Activated T-helper 17 cell treated with anti-CD3 and anti-CD28 coated beads, Interleukin-2, amount 50 U/mL, for 72 hours (primary cell): ENCODE measurements at places on chromosomes 2 and 18. TPM values are rescaled to one million over a fixed set of nuclear protein-coding genes. Genes with fewer than 3 reads are reported as not detected.

- H3K36me3 ChIP-seq = no peaks in the 10 kb centered on the region
- ATAC-seq = peak; percentile 29
- peaks cover 8% of the 10 kb centered on the region for H3K27me3 ChIP-seq
- H3K4me3 ChIP-seq = no peak overlapping the region
Measured at GRCh38 chr18:49728542-49728941, 84.8 kb downstream of the ACAA2 start.

DNA sequence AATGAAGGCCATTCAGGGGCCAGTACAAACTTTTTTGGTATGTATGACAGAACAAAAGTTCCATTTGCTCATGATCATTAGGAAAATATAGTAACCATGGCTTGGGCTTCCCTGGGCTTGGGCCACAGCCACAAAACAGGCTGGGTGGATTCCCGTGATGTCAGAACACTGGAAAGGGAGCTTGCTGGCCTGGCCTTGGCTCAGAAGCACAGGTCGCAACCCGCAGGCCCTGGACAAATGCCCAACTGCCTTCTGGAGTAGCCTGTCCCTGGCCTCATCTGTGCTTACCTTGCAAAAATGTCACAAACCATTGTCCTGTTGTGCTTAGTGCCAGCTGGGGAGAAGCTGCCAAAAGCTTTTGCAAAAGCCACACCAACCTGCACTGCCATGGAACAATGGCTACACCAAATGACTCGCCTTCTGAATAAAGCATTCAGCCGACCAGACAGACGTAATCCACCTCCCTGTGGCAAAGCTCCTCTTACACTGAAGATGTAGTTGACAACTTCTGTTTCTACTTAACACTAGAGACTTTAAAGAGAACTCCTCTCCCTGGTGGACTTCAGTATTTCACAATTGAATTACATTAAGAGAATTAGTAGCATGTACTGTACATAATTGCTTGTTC lies 125.5 kb downstream of the ANKRD44 start:
- no peaks in the 10 kb centered on the region for H3K27me3 ChIP-seq
- H3K4me3 ChIP-seq = no peak overlapping the region
- peak overlapping the region; percentile 39 for H3K27ac ChIP-seq
- H3K4me1 ChIP-seq = peaks cover 51% of the 10 kb centered on the region
- ATAC-seq = peak; percentile 39

- no peaks in the 10 kb centered on the region for H3K4me1 ChIP-seq
- H3K36me3 ChIP-seq = no peaks in the 10 kb centered on the region
- no peaks in the 10 kb centered on the region for H3K27me3 ChIP-seq
- no peak for ATAC-seq
- H3K4me3 ChIP-seq = no peak overlapping the region
Measured at GRCh38 chr18:26868968-26869586, 3.6 kb upstream of the AQP4 start.

DNA sequence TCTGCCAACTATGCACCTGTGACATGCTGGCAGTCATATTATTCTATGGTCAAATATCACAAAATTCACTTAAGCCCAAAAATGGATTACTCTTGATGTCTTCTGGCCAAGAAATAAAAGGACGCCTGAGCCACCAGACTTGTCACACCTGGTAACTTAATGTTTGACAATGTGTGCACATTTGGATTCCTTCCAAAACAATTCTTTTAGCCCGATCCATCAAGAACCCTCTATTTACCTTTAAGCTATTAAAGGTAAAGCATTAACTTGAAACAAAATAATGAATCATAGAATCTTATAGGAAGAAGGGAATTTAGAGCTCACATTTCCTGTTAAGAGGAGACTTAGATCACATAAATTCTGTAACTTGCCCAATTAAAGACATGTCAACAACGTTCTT lies 46.5 kb upstream of the NFU1 start:
- H3K27me3 ChIP-seq = no peaks in the 10 kb centered on the region
- peak overlapping the region; percentile 66 for H3K27ac ChIP-seq
- H3K36me3 ChIP-seq = peaks cover 95% of the 10 kb centered on the region
- no peak overlapping the region for H3K4me3 ChIP-seq
- no peak for ATAC-seq
- peaks cover 15% of the 10 kb centered on the region for H3K4me1 ChIP-seq

DNA sequence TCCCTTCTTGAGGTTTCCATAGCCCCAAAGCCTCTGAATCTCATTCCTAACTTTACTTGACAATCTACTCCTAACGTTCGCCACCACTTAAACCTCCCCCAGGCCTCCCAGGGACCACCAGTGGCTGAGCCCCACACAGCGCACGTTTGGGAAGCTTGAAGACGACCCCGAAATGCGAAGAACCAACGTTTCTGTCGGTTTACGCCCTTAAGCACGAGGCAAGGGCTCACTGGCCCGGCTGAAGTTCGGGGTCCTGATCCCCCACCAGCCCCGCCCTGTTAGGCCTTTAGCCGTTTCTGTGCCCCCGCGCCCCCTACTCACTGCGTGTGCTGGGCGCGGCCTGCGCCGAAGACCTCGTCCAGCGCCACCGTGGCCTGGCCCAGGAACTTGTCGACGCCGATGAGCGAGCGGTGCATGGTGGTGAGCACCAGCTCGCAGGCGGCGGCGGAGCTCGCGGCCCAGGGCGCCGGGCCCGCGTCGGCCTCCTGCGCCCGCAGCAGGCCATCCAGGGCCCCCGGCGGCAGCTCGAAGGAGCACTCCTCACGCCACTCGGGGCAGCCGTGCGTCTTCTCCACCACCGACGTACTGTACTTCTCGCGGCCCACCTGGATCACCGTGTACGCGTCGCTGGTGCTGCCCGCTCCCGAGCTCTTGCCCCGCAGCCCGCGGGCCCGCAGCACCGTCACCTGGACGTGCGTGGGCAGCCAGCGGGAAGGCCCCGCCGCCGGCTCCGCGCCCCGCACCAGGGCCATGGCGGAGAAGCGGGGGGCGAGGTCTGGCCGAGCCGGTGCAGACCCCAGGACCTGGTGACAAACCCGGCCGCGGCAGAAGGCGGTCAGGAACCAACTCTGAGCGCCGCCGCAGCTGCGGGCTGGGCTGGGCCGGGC lies 479 bp downstream of the RAB11FIP5 start:
- peaks cover 20% of the 10 kb centered on the region for H3K4me1 ChIP-seq
- peak overlapping the region; percentile 91 for H3K27ac ChIP-seq
- H3K4me3 ChIP-seq = peak overlapping the region; percentile 92
- peak; percentile 34 for ATAC-seq
- peaks cover 5% of the 10 kb centered on the region for H3K36me3 ChIP-seq
- no peaks in the 10 kb centered on the region for H3K27me3 ChIP-seq

DNA sequence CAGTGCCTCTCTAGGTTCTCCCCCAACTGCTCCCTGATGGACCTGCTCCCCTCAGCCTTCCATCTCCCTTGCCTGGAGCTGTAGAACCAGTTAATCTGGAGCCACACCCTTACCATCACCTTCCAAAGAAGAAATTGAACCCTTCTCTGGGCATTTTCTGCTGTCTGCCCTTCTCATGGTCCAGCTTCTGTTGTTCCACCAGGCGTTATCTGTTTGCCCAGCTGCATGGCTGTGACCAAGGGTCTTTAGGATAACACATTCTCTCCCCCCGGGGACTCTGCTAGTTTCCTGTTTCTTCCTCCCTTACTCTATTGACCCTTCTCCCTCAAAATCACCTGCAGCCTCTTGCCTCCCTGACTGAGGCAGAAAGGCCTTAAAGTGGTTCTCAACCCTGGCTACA lies 3.2 kb upstream of the ANKRD53 start:
- peaks cover 14% of the 10 kb centered on the region for H3K4me1 ChIP-seq
- H3K36me3 ChIP-seq = no peaks in the 10 kb centered on the region
- H3K27ac ChIP-seq = peak overlapping the region; percentile 28
- H3K27me3 ChIP-seq = peaks cover 3% of the 10 kb centered on the region

GRCh38 chr2:29317801-29318485 lies 202.7 kb downstream of the CLIP4 start:
- peaks cover 22% of the 10 kb centered on the region for H3K27me3 ChIP-seq
- H3K4me1 ChIP-seq = peaks cover 15% of the 10 kb centered on the region
- H3K36me3 ChIP-seq = no peaks in the 10 kb centered on the region
- no peak overlapping the region for H3K27ac ChIP-seq
- no peak overlapping the region for H3K4me3 ChIP-seq

- peaks cover 40% of the 10 kb centered on the region for H3K4me1 ChIP-seq
- H3K4me3 ChIP-seq = peak overlapping the region; percentile 59
- peak overlapping the region; percentile 87 for H3K27ac ChIP-seq
- ATAC-seq = peak; percentile 78
- no peaks in the 10 kb centered on the region for H3K27me3 ChIP-seq
Measured at GRCh38 chr2:136057023-136057801, 60.7 kb downstream of the CXCR4 start.

DNA sequence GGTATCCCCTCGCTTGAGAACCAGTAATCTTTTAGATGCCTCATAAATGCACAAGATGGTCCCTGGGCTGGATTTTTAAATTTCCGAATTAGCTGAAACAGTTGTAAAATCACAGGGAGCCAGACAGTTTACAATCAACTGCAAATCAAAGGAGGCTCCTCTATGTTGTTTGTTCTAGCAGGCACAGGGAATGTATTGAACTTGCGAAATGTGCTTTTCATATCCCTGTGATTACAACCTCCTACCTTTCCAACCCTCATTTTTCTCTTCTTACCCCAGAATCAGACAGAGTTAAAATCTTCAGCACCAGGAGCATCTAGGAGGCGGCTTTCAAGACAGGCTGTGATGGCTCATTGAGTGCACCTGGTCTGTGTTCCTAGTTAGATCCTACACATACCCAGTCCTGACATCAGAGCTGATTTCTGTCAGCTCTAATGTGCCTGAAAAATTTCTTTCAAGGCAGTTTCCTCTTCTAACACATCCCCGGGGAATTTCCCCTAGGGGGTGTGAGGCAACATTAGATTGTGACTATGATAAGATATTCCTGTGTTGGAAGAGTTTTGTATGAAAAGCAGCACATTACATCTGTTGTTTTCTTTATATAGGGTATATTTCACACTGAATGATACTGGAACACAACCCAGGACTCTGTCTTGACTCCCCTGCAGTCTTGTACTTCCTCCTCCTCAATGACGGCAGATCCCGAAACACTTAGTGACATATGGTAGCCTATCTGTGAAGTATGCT lies 17.9 kb upstream of the CAVIN2 start:
- no peak overlapping the region for H3K4me3 ChIP-seq
- no peak for ATAC-seq
- H3K27me3 ChIP-seq = peaks cover 18% of the 10 kb centered on the region

DNA sequence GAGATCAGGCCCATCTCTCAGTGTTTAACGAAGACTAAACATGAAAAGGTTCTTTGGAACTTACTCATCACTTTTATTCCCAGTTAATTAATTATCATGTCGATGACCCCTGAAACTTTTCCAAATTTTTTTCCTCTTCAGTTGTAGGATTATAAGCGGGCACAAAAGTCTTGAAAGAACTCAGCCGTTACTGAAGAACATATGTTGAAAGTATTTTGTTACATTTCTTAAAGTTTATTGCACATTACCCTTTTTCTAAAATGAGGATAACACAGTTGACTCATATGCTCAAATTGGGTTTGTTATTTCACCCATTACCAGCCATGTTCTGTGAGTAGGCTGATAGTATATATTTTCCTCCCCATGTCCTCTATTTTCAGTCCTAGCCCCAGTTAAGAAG lies 75.9 kb upstream of the COL3A1 start:
- H3K36me3 ChIP-seq = no peaks in the 10 kb centered on the region
- H3K4me1 ChIP-seq = no peaks in the 10 kb centered on the region
- H3K27me3 ChIP-seq = no peaks in the 10 kb centered on the region
- no peak for ATAC-seq
- H3K4me3 ChIP-seq = no peak overlapping the region

GRCh38 chr2:31511376-31511775 lies 69.4 kb downstream of the SRD5A2 start:
- ATAC-seq = no peak
- H3K36me3 ChIP-seq = no peaks in the 10 kb centered on the region
- no peak overlapping the region for H3K4me3 ChIP-seq
- H3K27ac ChIP-seq = no peak overlapping the region
- peaks cover 5% of the 10 kb centered on the region for H3K27me3 ChIP-seq
- H3K4me1 ChIP-seq = no peaks in the 10 kb centered on the region

GRCh38 chr2:236157366-236157765 lies 10.8 kb downstream of the GBX2 start:
- H3K36me3 ChIP-seq = no peaks in the 10 kb centered on the region
- H3K4me1 ChIP-seq = no peaks in the 10 kb centered on the region
- ATAC-seq = no peak
- peaks cover 39% of the 10 kb centered on the region for H3K27me3 ChIP-seq
- H3K4me3 ChIP-seq = no peak overlapping the region
- no peak overlapping the region for H3K27ac ChIP-seq

DNA sequence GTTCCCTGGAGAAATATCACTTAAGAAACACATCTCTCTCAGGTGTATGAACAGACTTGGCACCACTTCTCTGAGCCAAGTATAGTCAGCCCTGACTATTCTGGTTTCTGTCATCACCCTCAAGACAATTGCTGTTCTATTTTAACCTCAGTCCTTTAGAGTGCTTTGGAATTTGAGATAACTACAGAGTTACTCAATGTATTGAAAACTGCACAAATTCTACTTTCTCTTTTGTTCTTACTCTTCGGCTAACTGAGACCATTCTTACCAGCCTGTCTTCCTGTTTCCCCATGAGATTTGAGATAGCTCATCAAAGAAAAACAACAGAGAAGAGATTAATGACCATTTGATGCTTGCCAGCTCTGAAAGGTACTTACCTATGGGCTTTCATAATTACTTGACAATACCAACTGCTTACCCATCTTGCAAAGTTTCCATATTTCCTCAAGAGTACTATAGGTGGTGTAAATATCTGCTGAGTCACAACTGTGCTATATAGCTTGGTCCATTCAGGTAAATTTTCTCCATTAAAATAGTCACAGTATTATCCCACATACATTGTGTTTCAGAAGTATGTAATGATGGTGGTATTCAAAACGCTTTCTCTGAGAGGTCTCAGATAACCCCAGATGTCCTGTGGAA lies 467.5 kb upstream of the CHST9 start:
- H3K36me3 ChIP-seq = no peaks in the 10 kb centered on the region
- H3K27ac ChIP-seq = no peak overlapping the region
- no peak overlapping the region for H3K4me3 ChIP-seq
- H3K27me3 ChIP-seq = no peaks in the 10 kb centered on the region
- no peak for ATAC-seq
- H3K4me1 ChIP-seq = no peaks in the 10 kb centered on the region

DNA sequence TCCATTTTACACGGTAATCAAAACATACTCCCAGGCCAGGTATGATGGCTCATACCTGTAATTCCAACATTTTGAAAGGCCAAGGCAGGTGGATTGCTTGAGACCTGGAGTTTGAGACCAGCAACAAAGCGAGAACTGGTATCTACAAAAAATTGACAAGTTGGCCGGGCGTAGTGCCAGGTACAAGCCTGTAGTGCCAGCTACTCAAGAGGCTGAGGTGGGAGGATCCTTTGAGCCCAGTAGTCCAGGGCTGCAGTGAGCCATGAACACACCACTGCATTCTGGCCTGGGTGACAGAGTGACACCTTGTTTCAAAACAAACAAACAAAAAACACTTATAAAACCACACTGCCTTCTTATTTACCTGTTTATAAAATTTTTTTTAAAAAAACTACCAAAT lies 80.8 kb downstream of the GAREM1 start:
- peaks cover 13% of the 10 kb centered on the region for H3K27me3 ChIP-seq
- ATAC-seq = no peak
- H3K36me3 ChIP-seq = no peaks in the 10 kb centered on the region
- H3K27ac ChIP-seq = no peak overlapping the region
- H3K4me1 ChIP-seq = no peaks in the 10 kb centered on the region
- no peak overlapping the region for H3K4me3 ChIP-seq

TEKT4 gene
- not detected for total RNA-seq

GLI2 gene
- not detected for total RNA-seq

VWA3B gene
- total RNA-seq = not detected

TXNDC2 gene
- total RNA-seq = not detected

IL1F10 gene
- not detected for total RNA-seq

PGAP1 gene
- 44.8 TPM for total RNA-seq

LGALSL gene
- total RNA-seq = 2.2 TPM

PRSS56 gene
- not detected for total RNA-seq

DSG4 gene
- total RNA-seq = not detected

NDC80 gene
- 68.9 TPM for total RNA-seq

CTAGE1 gene
- total RNA-seq = not detected
